ENCODE measurements at places on chromosomes 5 and 9.

GRCh38 chr5:95284572-95285408, at the start of gene MCTP1:
Gene MCTP1 (minus strand): TSS chr5:95285094.
- DNase-seq: no peak

DNA sequence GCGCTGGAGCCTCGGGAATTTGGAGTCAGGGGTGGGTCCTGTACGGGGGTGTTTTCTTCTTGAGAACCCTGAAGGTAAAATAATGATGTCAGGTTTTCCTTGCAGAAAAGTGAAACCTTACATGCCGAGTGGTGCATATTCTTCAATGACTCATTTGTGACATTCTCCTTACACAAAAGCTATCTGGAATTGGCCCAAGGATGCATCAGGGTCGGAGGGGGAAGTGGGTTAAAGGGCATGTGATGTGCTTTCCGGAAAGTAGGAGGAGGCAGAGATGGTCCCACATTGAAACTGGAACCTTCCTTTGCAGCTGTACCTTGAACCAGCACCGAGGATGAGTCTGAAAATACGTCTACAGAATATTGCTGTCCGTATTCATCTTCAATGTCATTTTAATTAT, 411.2 kb upstream of the IRX4 start:
- no peak for DNase-seq

- no peak for DNase-seq
Measured at GRCh38 chr9:88652876-88653275, 117.9 kb downstream of the NXNL2 start.

GRCh38 chr5:113804943-113805342, 291.4 kb downstream of the YTHDC2 start:
- no peak for DNase-seq

- no peak for DNase-seq
Measured at GRCh38 chr5:55900068-55900467, 48.9 kb downstream of the IL31RA start.

GRCh38 chr9:121584421-121584820, 67.0 kb upstream of the DAB2IP start:
- no peak for DNase-seq

GRCh38 chr5:53257806-53258373, 148.3 kb upstream of the MOCS2 start:
- no peak for DNase-seq

- DNase-seq: no peak
Measured at GRCh38 chr5:171363846-171364245, 23.8 kb upstream of the NPM1 start.

DNA sequence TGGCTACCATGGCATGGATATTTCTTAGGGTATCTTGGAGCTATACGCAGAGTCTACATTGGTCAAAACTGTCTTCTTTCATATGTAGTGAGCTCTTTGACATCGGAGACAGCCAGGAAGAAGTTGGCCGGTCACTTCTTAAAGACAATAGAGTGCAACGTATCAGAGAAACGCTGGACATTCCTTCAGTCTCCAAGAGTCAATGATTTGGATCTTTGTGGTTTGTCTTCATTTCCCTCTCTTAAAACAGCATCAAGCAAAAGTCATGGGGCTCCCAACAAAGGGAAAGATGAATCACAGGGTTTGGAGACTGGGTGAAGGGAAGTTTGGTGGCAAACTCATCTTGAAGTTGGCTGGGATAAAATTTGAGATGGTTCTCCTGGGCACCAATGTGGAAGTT, 320.1 kb downstream of the AGTPBP1 start:
- no peak for DNase-seq

DNA sequence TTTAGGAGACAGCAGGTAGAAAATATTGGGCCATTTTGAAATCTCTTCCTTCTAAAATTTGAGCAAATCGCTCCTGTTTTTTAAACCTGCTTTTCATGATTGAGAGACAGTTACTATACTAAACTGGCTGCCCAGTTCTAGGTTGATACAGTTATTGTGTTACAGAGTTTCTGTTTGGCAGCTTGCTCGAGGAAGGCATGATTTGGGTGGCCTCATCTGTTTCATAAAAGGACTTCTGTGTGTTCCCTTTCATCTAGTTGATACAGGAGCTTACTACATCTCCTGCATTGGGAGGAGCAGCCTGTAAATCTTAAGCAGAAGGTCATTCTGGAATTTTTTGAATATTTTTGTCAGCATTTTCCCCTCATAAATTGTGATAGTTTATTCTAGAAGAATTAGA, 14.2 kb downstream of the HSPA4 start:
- no peak for DNase-seq

DNA sequence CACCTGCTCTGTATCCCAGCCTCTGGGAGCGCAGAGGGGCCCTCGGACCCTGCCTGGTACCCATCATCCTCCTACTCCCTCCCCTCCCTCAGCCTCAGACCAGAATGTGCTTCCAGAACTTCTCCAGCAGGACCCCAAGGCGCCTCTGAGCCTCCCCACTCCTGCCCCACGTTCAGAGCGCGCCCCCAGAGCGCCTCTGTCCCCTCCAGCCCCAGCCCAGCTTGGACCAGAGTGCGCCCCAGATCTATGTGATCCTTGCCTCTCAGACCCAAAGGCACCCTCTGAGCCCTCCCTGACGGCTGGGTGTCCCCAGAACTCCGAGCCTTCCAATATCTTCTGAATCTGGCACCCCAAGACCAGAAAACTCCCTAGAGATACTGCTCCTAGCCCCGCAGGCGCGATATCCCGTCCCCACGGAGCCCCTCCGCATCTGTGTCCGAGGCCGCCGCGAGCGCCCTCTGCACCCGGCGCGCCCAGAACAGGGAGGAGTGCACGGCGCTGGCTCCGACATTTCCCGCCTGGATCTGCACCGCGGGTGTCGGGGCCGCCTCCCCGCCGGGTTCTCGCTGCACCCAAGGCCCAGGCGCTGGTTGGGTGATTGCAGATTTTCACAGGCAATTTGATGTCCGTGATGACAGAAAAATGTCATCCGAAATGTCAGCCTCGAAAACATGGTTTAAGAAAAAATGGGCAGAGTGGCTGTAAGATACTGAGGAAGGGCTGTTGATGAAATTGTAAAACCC, 522 bp downstream of the BHMT start:
- no peak for DNase-seq

DNA sequence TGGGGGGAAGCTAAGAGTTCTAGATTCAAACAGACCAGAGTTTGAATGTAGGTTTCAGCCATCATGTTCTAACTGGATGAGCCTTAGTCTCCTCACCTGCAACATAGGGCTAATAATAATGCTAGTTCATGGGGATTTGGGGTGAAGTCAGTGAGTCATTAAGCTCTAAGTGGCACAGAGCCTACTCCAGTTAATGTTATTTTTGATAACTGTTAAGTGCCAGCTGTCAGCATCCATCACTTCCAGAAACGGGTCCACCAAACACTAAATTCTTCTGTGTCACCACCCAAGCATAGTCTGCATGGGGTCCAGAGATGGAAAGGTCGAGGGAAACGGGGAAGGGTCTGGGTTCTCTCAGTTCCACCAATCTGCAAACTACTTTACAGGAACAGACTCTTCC, 1.8 kb upstream of the TSC1 start:
- no peak for DNase-seq

- no peak for DNase-seq
Measured at GRCh38 chr9:105401651-105402050, 46.2 kb upstream of the FSD1L start.

GRCh38 chr5:149628221-149628620, 46.9 kb downstream of the ARHGEF37 start:
- no peak for DNase-seq

- DNase-seq: no peak
Measured at GRCh38 chr5:18397371-18397770, 763.1 kb downstream of the TAF11L14 start.

DNA sequence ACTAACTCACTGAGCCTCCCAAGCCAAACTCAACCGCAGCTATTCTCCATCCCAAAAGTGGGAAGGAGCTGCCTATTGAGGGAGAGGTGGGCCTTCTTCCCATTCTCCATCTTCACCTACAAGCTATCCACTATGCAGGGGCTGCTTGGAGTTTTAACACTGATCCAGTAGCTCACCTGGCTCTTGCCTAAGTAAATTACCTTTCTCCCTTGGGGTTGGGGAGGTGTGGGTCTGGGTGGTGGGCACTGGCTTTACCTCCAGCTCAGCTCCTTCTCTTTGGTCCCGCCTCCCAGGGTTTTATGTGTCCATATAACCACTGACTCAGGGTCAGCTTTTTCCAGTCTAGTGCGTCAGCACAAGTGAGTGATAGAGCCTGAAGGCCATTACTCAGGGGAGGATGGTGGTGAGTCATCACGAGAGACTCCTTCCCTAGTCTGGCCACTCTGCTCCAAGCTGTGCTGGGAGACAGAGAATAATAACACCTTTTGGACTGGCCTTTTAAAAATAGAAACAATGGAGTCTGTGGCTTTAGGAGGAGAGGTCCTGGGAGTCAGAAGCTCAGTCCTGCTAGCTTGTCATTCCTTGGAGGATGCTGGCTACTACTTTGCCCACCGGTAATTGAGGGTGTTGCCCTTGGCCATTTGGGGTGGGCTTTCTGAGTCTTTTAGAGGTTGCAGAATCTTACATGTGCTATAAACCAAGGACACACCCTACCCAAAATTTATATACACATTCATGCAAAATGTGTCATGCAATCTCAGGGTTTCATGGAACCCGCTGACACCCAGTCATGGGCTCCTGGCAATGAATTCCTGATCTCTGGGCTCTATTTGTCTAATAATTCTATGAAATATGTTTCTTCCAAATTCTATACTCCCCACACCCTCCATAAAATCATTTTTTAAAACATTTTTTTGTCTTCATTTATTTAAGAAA, 35.6 kb upstream of the ATP6V1G1 start:
- DNase-seq: no peak

Measured in stimulated activated effector memory CD8-positive, alpha-beta T cell treated with anti-CD3 and anti-CD28 coated beads, Interleukin-12 subunit alpha, Interleukin-12 subunit beta, amount 100 ng/mL, for 72 hours (primary cell).